ENCODE measurements at places on chromosomes 1 and 21.

DNA sequence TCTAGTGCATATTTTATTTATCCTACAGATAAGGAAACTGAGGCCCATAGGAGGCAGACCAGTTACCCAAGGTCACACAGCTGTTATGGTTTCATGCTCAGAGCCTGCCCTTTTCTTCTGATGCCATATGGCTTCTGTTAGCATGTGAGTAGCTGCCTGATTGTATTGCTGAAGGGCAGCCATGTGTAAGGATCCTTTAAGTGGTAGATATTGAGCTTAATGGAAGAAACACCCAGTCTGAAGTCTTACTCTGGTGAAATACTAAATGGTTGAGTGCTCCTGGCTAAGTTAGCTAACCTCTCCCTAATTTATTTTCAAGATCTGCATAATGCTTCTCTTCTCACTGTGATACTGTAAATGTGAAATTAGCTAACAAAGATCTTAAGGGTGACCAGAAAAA, 30.9 kb downstream of the ADAMTS5 start:
- DNase-seq = no peak

GRCh38 chr21:34724131-34724856, 55.5 kb downstream of the CLIC6 start:
- no peak for DNase-seq

GRCh38 chr1:208153386-208153785, 90.8 kb downstream of the PLXNA2 start:
- DNase-seq = no peak

DNA sequence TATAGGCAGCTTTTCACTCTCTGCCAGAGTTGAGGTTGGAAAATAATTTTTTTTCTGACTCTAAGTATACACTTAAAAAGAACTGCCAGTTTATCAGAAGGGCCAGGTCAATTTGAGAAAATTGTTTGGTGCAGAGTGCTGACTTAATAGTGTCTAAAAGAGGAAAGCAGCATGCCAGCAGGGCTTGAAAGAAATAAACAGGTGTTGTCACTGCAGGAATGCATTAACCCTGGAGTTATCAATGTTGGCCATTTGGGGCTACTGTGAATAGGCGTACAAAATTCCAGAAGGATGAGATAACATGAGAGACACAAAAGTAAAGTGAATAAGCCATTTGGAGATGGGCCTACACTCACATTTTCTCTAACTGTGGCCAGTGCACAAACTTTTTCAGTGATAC, 220.6 kb upstream of the PLD5 start:
- DNase-seq = no peak

DNA sequence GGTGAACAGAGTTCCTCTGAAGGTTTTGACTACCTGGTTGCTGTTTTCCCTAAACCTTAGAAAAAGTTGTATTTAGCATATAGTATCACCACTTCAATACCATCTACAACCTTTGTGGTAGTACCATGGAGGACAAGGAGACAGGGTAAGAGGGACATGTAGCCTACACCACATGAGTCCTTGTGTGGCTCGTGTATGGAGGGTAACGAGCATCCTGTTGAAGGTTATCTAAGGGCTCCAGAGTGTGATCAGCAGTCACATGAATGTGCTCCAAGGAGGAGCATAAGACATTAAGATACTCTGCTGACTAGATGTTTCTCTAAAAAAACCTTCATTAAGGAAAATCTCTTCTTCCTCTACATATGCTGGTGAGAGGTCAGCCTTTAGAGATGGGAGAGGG, 67.3 kb downstream of the VCAM1 start:
- DNase-seq = no peak

- DNase-seq = no peak
Measured at GRCh38 chr1:45952072-45952471, 148.7 kb downstream of the MAST2 start.

DNA sequence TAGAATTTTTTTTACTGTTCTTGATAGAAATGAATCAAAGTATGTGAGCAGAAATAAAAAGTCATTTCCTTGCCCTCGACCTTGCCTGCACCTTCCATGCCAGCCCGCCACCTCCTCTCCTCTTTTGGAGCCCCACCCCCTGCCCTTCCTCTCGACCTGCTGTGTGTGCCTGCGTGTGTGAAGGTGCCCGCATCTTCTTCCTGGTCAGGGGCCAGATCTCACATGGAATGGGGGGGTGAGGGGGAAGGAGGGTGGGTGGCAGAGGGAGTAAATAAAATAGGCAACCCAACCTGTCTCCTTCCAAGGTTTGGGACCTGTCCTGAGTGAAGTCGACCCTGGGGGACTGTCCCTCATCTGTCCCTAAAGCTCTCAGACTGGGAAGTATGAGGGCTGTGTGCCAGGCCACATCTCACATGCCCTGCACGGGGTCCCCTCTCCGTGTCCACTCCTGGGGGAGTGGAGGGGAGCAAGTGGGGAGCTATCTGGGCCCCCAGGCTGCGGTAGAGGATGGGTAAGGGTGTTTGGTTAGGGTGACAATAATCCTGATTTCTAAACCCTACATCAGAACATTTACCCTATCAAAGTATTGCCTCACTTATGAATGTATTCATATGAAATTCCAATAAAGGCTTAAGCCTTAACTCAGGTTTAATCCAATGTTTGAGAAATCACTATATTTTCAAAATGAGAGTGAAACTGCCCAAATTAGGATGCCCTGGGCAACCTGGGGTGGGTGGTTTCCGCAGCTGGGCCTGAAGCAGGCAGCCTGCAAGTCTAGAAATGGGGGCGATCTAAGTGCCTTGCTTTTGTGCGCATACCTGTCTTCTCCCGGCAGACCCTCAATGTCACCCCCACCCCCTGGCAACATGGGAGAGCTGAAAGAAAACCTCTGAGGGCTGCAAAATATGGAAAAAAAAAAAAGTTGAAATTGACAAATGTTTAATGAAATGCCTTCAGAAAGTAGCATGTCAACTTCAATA, 15.4 kb downstream of the AMPD2 start:
- DNase-seq = no peak

DNA sequence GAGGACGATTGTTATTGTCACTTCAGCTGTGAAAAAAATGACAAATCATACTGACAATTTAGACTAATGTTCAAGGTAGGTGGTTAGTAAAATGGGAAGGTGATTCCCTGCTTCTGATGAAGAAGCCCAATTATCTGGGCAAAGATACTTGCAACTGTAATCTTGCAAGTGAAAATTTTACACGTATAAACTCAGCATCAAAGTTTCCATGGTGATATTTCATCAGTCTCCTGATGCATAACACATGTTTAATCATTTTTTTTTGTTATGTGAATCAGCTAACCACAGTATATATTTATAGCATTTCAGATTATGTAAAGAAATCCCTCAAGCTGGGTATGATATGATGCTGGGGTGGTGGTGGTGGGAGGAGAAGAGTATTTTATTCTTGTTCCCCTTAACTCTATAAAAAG, 16.4 kb upstream of the KCNK1 start:
- DNase-seq = no peak

GRCh38 chr1:240800291-240800690, 188.3 kb upstream of the GREM2 start:
- no peak for DNase-seq

DNA sequence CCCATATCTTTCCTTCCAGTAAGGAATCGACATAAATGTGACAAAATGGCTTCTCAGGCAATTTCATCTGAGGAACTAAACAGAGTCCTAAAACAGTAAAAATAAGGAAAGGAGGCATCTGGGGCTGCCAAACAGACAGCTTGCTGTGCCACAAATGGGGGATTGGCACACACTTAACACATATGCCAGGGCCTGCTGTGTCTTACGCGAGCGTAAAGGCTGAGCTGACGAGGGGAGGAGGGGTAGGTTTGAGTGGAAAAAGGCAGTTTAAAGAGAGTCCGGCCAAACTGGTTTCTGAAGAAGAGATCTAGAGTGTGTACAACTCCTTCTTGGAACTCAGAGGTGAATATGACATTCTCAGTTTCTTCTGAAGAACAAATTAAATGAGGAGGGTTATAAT, 244.1 kb upstream of the MAP1LC3C start:
- DNase-seq = no peak

DNA sequence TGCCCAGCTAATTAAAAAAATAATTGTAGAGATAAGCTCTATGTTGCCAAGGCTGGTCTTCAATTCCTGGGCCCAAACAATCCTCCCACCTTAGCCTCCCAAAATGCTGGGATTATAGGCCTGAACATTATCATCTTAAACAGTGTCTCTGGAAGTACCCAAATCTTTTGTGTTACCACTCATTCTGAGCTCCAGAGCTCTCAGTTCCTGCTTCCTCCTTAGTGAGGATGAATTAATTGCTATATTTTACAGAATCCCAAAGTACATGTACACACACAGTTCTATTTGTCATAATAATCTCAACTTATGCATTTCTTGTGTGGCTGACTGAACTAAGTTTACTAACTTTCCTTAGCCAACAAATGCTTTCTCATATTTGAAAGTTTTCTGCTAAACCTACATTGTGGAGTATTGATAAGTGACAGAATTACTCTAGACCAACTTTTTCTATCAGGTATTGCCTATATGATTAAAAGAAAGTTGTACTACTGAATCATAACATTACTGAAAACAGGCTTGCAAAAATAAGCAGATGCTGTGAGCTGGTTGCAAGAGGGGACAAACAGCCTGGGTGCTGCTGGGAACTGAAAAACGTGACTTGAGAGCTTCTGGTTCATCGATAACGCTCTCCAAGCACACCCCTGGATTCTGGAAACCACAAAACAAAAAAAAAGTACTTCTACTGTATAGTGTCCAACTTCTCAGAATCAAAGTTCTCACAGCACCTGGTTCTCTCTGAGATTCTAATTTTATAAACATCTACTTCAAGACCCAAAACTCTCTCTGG, 15.3 kb downstream of the VAV3 start:
- no peak for DNase-seq

DNA sequence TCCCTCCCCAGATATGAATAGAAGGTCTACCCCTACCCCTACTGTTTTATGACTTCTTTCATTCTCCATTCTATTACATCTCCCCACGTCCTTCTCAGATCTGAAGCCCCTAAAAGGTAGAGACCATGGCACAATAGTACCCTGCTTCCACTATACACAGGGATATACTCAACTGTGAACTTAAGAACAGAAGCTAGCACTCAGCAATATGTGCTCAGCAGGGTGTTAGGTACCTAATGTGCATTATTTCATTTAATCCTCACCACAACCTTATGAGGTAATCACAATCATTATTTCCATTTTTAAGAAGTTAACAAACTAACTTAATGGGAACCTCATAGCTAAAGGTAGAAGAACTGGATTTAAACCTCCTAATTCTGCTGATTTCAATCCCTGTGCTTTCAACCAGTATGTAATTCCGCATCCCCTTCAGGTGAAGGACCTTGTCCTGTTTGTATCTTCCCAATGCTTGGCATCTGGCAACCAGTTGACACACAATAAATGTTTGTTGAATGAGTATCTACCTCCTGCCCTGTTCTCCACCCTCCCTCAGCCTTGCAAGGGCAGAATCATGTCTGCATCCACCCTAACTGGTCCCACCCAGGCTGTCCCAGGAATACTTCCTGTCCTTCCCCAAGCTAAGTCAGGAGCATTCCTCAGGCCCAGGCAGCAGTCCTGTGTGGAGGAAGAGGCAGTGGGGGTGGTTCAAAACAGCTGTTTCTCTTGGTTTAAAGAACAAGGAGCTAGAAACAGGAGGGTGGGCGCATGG, 6.5 kb downstream of the DENND2D start:
- no peak for DNase-seq

DNA sequence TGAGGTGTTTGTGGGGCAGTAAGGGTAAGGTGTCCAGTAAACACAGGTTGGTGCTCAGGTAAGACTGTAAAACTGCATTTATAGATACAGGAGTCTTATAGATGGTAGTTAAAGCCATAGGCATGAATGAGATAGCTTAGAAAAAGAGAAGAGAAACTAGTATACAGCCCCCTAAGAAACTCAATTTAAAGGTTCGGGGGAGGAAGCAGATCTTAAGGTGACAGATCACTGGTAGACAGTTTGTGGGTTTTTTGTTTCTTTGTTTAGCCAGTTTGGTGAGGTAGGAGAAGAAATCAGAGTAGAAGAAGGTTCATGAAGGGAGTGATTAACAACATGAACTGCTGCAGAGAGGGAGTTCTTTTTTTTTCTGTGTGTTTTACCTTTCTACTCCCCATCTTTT, 6.1 kb upstream of the AGO3 start:
- no peak for DNase-seq

GRCh38 chr1:147722124-147722523, 38.3 kb downstream of the GJA5 start:
- no peak for DNase-seq

DNA sequence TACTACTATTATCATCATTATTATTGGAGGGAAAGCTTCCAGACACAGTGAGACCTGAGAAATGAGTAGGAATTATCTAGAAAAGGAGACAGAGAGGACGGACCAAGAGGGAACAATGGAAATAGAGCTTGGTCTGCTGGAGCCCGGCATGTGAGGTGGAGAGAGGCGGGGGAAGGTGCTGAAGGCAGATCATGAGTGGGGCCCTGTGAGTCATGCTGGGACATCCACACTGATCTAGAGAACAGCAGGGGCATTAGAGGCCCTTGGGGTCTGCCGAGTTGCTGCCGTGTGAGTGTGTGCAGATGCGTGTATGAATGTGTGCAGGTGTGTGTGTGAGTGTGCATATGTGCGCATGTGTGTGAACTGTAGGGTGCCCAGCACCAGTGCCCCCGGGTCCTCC, 65.7 kb downstream of the TMCO4 start:
- DNase-seq = no peak

DNA sequence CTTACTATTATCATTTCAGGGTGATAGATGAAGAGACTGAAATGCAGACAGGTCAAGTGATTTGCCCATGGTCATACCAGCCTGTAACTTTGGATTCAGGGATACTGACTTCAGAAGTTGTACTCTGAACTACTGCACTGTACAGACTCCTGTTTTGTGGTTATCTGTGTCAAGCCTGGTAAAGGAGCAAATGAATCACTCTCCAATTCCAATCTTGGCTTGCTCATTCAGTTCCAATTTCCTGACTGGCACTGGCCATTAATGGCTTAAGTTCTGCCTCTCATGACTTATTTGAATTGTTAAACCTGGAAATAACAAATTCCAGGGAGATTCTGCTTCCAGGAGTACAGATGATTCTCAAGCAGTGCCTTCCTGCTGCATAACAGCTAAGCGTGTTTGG, 45.4 kb upstream of the PLD5 start:
- DNase-seq = no peak

DNA sequence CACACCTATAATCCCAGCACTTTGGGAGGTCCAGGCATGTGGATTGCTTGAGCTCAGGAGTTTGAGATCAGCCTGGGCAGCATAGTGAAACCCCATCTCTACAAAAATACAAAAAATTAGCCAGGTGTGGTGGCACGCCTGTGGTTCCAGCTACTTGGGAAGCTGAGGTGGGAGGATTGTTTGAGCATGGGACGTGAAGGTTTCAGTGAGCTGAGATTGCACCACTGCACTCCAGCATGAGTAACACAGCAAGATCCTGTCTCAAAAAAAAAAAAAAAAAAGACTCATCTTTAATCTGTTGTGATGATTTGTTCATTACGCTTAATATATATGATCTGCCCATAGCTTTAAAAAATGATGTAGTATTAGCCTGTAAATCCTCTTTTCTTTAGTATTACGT, 44.0 kb downstream of the OR10J1 start:
- DNase-seq = no peak

GRCh38 chr21:41953249-41953830, 478 bp downstream of the C2CD2 start:
- no peak for DNase-seq

- DNase-seq = no peak
Measured at GRCh38 chr1:104868794-104869193, 1119.1 kb downstream of the AMY1C start.

GRCh38 chr1:90809996-90810395, 92.9 kb upstream of the BARHL2 start:
- no peak for DNase-seq

GRCh38 chr1:42756956-42757891, 9.6 kb downstream of the P3H1 start:
- DNase-seq = peak; percentile 72
